ENCODE measurements at places on chromosomes 1 and 21. TPM values are rescaled to one million over a fixed set of nuclear protein-coding genes. Genes with fewer than 3 reads are reported as not detected.

The NBPF4 gene
- total RNA-seq = not detected

The SPATA46 gene
- not detected for total RNA-seq

The OR2T2 gene
- total RNA-seq = not detected

The DYNLT5 gene
- not detected for total RNA-seq

DNA sequence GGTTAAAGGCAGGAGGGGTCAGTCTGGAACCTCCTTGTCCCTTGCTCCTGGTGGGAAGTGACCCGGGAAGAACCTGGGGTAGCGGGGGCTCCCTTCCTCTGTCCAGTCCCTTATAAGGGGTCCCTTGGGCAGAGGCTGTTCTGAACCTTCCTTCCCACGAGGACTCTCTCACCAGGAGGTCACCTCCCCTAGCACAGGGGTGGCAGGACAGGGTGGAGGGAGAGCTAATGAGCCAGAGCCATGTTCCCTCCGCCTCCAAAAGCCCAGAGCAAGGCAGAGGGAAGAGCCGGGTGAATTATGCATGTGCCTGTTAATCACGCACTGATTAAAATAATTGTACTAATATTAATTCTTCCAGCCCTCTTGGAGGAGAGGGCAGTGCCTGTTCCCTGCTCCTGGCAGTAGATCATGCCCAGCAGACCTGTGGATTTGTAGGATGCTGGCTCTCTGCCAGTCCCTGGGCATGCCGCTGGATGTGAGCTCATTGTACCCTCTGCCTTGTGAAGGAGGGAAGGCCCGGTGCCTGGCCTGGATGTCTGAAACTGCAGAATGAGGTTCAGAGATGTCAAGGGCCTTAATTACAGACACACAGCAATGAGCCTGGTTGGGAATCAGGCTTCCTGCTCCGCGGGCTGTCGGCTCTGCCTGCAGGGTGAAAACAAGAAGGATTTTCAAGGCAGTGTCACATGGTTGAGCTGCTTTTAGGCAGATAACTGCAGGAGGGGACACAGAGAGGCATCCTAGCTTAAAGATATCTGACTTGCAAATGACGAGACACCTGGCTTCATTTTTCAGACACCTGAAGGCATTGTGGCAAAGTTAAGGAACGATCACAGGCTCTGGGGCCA lies 68.2 kb downstream of the IGSF21 start:
- no peak for DNase-seq

DNA sequence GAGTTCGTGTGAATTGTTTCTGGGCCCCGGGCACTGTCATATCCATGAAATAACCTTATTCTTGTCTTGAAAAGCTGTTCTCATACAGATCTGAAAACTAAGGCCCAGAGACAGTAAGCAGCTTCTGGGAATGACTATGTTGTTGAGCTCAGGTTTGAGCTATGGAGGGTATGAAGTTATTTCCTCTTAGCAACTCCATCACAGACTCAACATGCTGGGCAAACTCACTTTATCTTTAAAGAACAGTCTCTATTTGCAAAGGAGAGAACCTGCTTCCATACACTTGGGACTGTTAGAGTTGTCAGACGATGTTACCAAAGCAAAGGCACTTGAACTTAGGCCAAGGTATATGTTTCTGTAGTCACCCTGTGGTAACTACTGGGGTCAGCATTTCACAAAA lies 90.0 kb downstream of the GPR88 start:
- DNase-seq = no peak

GRCh38 chr21:39347537-39347936 lies 1.4 kb downstream of the HMGN1 start:
- DNase-seq = no peak

DNA sequence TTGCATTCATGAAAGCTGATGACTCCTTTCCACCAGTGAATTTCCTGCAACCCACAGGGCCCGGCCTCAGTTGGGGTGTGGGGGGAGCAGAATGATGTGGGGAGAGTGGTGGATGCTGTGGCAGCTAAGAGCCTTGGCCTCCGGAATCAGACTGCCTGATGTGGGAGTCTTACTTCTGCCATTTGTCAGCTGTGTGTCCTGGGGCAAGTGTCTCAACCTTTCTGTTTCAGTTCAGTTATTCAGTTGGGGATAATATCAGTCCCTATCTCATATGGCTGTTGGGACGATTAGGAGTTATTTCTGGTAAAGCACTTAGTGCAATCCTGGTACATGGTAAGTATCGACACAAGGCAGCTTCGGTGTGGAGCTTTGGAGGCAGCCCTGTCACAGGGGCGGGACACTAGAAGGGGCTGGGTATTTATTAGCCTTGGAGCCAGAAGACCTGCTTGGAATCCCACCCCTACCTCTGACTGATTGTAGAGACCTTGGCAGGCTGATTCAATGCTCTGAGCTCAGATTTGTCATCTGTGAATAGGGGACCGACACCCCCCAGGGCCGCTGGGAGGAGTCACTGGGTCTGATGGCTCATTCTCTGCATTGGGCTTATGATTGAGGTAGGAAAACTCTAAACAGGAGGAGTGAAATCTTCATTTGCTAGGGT lies 19.6 kb downstream of the ARHGEF10L start:
- DNase-seq = no peak

GRCh38 chr1:59693406-59693805 lies 121.3 kb upstream of the HOOK1 start:
- DNase-seq = no peak

DNA sequence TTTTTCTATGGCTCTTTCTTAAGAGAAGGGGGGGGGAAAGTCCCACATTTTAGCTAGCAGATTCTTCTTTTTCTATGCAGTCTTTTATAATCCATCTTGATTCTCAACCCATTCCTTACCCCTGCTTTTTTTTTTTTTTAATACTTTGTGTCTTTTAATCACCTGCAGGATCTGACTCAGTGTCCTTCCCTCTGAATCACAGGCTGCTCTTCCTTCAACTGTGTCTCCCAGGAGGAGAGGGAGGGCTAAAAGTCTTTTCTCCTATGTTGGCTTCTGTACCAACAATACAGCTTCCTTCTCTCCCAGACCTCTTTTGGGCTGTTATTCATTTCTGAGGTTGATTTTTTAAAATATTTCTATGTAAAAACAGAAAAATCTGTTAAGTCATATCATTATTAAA lies 686.2 kb downstream of the ADGRL2 start:
- no peak for DNase-seq

DNA sequence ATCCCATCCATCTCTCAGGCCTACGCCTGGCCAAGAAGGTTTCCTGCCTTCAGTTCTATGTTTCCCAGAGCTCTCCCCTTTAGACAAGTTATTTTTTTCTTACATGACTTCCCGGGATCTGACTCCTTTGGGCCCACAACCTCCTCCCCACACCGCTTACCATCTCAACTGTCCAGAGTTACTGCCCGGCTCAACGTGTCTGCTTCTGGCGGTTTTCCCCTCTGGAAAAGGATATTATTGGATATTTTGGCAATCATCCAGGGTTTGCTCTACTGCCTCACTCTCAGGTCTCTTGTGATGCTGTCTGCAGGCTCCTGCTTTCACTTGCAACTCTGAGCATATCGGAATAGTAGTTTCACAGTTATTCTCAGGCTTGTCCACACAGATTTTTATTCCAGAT lies 318.2 kb upstream of the CAMK1G start:
- DNase-seq = no peak
